ENCODE measurements at places on chromosomes 16 and 17.

- DNase-seq = no peak
Observed at GRCh38 chr17:17119533-17119932, 77.3 kb downstream of the MPRIP start.

DNA sequence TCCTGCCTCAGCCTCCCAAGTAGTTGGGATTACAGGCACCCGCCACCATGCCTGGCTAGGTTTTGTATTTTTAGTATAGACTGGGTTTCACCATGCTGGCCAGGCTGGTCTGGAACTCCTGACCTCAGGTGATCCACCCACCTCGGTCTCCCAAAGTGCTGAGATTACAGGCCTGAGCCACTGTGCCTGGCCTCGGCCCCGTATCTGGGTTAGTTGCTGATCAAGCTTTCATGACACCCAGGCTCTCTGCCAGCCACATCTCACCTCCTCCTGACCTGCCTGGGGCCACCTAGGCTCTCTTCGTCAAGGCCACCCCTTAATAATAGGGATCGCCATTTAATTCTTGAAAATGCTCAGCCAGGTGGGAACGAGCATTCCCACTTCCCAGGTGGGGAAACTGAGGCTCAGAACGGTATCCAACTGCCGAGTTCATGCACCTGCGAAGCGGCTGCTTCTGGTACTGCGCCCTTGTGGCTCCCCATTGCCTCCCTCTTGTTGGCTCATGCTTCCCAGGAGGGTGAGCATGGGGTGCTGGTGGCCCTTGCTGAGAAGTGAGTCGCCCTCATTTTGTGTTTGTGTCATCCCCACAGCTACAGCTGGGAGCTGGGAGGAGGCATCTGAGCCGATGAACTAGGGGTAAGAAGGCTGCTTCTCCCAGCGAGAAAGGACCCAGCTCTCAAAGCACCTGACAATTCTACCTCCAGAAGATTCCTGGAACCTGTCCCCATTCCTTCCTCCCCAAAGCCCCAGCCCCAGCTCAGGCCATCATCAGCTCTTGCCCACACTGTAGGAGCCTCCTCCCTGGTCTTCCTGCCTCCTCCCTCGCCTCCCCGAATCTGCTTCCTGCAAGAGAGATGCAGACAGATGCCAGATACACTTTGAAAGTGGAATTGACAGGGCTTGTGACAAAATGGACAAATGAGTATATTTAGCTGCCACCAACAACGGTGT lies 17.3 kb upstream of the SNN start:
- DNase-seq = no peak

DNA sequence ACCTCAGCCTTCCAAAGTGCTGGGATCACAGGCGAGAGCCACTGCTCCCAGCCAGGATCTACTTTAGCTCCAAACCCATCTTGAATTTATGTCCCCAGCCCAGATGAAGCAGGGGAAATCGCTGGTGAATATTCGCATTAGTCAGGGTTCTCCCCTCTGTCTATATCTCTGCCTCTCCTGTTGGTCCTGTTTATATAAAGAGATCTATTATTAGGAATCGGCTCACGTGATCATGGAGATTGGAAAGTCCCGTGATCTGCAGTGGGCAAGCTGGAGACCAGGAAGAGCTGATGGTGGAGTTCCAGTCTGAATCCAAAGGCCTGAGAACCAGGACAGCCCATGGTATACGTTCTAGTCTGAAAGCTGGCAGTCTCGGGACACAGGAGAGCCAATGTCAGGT lies 382.8 kb downstream of the SEC14L1 start:
- DNase-seq = no peak

GRCh38 chr16:10883004-10883403 lies 6.0 kb downstream of the CIITA start:
- no peak for DNase-seq

DNA sequence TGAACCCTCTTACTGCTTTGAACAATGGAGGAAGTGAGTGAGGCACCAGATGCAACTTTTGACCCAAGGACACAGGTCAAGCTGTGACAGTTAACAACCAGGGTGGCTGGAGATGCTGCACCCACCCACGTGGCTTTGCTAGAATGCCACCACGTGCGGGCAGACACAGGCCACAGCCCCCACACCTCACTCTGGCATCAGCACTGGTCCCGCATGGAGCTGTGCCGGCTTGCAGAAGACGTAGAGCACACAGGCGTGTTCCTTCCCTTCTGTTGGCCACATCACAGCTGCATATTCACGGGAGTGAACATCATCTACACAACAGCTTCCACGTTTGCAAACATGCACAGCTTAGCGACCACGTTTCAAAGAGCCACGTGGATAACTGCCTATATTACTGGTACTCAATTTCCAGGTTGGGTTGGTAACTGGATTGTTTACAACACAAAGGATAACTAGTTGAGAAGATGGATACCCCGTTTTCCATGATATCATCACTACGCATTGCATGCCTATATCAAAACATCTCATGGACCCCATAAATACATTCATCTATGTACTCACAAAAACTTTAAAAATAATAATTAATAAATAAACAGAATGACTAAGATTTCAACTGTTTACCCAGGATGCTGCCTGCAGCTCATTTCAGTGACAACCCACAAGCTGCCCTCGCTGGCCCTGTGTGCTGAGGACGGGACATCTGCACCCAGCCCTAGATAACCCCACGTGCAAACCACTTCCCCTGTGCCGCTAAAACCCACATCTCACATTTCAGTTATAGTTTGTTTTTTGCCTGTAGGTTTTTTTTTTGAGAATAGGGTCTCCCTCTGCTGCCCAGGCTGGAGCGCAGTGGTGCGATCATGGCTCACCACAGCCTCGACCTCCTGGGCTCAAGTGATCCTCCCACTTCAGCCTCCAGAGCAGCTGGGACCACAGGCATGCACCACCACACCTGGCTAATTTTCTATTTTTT lies 132.0 kb downstream of the ANKRD11 start:
- DNase-seq = no peak

GRCh38 chr16:87052506-87052905 lies 264.7 kb downstream of the C16orf95 start:
- no peak for DNase-seq
